ENCODE measurements at places on chromosomes 12 and 14. TPM values are rescaled to one million over a fixed set of nuclear protein-coding genes. Genes with fewer than 3 reads are reported as not detected.

A2ML1 gene
- 0.36 TPM for polyA plus RNA-seq

NDUFA12 gene
- polyA plus RNA-seq, result 87.8 TPM

GRCh38 chr14:70148351-70148750 is 40.4 kb downstream of the SLC8A3 start:
- no peak for DNase-seq

DNA sequence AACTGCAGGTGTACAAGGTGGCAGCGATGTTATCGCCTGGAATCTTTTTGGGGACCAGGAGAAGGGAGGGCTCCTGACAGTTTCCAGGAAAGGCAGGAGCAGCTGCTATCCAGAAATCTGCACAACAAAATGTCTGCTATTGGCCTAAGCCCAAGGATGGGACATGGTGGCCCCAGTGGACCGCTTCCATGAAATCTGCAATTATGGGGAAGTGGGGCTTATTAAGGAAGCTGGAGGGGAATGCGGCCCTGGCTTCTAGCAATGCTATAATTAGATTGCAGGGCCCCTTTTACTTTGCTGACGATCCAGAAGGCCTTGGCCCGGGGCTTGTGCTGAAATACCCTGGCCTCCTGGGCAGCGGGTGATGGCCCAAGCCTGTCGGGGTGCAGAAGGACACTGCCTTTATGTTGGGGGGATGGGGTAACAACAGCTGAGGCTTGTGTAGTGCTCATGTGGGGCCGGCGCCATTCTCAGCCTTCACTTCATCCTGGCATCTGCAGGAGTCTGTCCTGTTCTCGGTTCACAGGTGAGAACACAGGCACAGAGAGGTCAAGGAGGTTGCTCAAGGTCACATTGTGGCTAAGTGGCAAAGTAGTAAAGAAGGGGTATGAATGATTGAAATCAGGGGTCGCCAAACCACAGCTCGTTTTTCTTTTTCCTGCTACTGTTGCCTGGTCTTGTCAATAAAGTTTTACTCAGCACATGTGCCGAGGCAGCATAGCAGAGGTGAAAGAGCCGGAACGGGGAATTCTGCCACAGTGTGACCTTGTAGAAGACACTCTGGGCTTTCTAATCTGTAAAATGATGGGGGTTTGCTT is 153.5 kb downstream of the RBM19 start:
- peak; percentile 80 for DNase-seq

OR4E2 gene
- not detected for polyA plus RNA-seq

GRCh38 chr12:14665354-14666348 is 30.7 kb downstream of the GUCY2C start:
- no peak for DNase-seq

- no peak for DNase-seq
Observed at GRCh38 chr12:99170037-99170436, 477.5 kb upstream of the GARIN6 start.

MGAT4C gene
- 3.1 TPM for polyA plus RNA-seq

TC2N gene
- polyA plus RNA-seq, result 3.6 TPM

PTPRQ gene
- 0.36 TPM for polyA plus RNA-seq

DNA sequence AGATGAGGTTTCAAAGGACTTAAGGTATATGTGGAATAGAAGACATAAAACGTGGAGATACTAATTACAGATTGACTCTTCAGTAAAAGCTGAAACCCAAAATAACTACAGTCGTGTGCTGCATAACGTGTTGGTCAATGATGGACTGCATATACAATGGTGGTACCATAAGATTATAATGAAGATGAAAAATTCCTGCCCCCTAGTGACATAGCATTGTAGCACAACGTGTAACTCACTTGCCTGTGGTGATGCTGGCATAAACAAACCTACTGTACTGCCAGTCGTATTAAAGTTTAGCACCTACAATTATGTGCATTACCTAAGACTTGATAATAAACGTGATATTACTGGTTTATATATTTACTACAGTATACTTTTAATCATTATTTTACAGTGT is 150.3 kb downstream of the LRRK2 start:
- no peak for DNase-seq

RNF212B gene
- polyA plus RNA-seq, result not detected

DNA sequence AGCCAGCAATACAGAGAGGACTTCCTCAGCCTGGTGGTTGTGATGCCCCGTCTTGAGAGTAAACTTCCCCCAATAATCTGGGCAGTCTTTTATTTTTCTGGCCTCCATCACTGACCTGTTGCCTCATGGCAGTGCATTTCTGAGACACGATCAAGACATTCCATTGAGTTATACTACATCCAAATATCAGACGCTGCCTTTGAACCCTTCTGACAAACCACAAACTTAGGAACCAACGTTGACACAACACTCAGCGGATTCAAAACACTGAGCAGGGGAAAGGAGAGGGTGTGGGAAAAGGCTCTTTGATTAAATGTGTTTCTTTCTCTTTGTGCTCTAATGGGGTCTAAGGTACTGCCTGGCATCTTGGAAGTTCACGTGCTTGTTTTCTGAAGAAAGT is 100.7 kb upstream of the TBX5 start:
- no peak for DNase-seq

DNA sequence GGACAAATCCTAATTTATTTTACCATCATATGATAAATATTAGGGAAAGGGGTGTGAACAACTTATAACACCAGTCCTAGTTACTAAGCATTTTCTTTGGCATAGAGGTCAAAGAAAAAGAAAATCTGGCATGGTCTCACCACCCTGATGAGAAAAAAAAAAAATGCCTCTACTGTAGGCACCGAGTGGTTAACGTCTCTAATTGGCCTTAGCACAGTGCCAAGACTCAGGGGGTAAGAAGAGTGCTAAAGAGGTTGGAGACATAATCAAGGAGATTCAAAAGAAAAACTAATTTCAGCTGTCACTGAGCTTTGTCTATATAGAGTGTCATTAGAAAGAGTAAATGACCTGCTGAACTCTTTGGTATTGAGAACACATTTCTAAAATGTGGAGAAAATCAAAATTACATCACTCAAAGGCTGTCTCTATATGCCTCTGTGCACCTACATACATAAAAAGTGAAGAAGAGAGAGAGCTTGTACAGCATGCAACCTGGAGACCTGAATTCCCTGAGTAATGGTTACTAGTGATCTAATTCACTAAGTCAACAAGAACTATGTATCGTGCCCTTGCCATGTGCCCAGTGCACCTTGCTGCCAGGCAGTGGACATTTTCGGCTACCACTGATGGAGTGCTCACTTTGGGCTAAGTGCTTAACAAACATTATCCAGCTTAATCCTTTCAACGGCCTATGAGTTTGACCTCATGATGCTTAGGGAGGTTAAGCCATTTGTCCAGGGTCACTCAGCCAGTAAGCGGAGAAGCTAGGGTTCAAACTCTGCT is 113.8 kb upstream of the G2E3 start:
- DNase-seq, result no peak

GRCh38 chr14:97267509-97267908 is 470.3 kb downstream of the VRK1 start:
- DNase-seq, result no peak

LEMD3 gene
- 17.1 TPM for polyA plus RNA-seq

DNA sequence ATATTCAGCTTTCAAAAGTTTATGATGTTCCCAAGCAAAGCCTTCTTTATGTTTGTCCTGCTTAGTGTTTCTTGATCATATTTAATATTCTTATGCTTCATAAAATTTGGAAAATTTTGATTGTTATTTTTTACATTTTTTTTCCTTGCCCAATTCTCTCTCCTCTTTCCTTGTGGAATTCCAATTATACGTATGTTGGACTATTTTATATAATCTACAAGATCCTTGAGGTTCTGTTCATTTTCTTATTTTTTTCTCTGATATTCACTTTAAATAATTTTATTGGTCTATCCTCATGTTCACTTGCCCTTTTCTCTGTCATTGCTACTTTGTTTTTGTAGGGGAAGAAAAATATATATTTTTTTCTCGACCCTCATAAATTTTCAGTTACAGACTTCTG is 167.7 kb downstream of the DYRK2 start:
- DNase-seq, result no peak

PLA2G1B gene
- polyA plus RNA-seq, result not detected

- no peak for DNase-seq
Observed at GRCh38 chr12:52387859-52388258, 2.4 kb upstream of the KRT84 start.

KRT7 gene
- 4.5 TPM for polyA plus RNA-seq

SMOC1 gene
- 4.5 TPM for polyA plus RNA-seq

GRCh38 chr12:1445807-1446206 is 148.6 kb downstream of the FBXL14 start:
- DNase-seq, result no peak

GRCh38 chr14:64692189-64692985 is 11.8 kb upstream of the PLEKHG3 start:
- DNase-seq, result no peak

- no peak for DNase-seq
Observed at GRCh38 chr12:24073170-24073810, 123.8 kb upstream of the SOX5 start.

- peak; percentile 57 for DNase-seq
Observed at GRCh38 chr14:71720978-71721624, 211.1 kb upstream of the RGS6 start.

DNA sequence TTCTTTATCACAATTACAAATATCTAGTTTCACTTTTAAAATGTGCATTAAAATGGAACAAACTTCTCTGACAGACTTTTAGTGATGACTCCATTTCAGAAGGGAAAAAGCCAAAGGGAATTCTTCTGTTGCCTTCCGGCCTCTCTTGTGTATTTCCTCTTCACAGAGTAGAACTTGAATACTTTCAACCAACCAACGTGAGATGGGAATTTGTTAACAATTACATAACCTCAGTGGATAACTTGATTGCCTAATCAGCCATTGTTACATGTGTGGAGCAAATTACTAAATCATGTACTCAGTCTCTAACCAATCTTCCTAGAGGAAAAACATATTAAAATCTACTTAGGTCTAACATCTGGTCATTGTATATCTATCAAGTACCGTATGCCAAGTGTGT is 291.1 kb downstream of the SYT1 start:
- DNase-seq, result peak; percentile 38

DNA sequence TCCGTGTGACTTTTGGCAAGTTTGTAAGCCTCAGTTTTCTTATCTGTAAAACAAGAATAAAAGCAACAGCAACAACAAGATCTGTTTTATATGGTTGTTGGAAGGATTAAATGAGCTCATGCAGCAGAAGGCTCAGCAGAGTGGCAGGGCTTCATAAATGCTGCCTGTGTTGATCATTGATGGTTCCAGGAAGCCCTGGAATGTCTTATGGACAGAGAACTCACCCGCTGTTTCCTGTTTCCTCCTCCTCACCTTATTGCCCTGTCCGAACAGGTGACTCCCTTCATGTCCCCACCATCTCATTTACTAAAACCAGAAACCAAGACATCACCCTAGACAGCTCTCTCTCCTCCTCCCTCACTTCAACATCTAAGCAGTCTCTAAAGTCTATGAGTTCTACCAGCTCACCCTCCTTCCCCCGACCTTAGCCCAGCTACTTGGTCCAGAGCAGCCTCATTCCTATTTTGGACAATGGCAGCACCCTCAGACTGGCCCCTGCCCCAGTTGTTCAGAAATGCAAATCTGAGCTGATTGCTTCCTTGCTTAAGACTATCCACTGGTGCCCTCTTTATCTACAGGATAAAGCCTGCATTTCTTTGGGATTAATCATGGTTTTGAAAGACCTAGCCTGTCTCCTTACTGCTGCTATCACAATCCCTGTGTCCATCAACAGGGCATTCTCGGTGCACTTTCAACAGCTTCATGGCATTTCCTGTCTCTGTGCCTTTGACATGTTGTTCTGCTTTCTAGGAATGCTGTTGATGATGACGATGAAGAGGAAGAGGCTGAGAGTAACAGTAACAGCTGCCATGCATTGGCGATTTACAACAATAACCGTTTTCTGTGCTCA is 21.4 kb upstream of the GSG1 start:
- no peak for DNase-seq

DNA sequence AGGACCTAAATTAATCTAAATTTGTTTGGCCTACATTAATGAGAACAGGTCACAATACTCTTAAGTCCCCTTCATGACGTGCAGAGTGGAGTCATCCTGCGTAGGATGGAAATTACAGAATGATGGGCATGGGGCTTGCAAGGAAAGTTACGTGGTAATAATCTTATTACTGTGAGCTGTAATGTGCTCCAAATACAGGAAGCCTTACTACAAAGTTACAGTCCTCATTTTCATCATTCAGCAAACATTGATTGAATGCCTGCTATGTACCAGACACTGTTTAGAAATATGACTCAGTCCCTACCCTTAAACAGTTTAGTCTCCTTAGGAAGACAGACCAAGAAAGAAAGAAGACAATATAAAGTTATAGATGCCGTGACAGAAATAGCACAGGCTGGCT is 9.4 kb downstream of the HIGD1C start:
- DNase-seq, result no peak

- DNase-seq, result no peak
Observed at GRCh38 chr12:68240975-68241374, 12.4 kb downstream of the IL22 start.

DNA sequence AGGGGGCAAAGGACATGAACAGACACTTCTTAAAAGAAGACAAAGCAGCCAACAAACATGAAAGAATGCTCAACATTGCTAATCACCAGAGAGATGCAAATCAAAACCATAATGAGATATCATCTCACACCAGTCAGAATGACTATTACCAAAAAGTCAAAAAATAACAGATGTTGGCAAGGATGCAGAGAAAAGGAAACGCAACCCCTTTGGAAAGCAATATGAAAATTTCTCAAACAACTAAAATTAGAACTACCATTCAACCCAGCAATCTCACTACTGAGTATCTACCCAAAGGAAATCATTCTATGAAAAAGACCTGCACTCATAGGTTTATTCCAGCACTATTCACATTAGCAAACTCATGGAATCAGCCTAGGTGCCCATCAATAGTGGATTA is 25.6 kb downstream of the MDM1 start:
- no peak for DNase-seq

AKAP3 gene
- polyA plus RNA-seq, result 0.47 TPM

DNA sequence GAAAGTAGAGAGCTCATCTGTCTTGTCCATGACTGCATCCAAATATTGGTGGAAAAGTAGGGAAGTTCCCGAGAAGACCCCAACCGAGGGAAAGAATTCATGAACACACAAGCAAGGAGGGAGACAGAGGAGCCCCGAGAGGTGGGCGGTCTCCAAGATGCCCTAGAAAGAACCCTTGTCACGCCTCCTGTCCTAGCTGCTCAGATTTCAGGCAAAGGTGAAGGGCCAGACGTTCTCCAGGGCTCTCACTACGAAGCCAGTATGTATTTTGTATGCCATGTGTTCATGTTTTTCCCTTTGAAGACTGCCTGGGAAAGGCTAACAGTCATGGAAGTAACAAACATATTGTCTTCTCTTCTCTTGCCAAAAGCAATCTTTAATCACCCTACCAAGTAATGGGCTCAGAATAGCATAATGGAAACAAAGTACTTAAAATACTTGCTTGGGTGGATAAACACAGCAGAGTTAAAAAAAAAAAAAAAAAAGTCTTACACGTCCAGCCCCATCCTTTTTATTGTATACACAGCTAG is 99.2 kb upstream of the TBX3 start:
- no peak for DNase-seq

DNA sequence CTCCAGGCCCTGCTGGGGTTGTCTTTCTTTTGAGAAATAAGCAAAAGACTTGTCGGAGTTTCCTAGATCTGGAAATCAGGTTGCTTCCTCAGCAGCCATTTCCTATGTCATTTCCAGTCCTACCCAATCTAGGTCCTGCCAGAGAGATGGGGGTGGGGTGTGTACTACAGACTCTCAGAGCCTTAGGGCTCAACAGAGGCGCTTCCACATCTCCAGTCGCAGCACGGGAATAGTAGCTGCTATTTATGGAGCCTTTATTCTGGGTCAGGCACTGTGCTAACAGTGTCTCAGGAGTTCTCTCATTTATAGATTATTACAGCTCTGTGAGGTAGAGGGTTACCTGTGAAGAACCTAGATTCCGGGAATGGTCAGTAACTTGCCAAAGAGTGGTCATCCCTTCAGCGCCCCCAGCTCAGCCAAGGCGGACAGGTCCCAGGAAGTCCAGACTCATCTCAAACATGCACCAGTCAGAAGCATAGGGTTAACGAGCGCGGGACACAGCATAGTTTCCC is 21.9 kb downstream of the DHRS2 start:
- no peak for DNase-seq
